ENCODE measurements at places on chromosomes 4 and X.

DNA sequence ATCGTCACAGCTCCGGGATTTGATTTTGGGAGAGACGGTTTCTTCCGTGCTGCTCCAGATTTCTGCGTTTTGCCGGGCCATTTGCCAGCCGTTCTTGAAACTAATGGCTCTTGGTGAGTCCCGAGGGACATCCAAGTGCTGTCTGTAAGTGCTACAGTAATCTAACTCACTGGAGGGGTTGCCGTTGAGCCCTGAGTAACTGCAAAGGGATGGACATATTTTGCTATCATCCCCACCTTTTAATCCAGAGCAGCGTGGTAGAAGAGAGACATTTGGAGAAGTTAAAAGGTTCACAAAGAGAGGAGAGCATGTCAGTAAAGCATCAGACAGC is 88.9 kb upstream of the PDLIM3 start:
- no peak for DNase-seq

GRCh38 chr4:86159216-86159615 is 200.6 kb downstream of the MAPK10 start:
- no peak for DNase-seq

GRCh38 chr4:24315056-24315455 is 269.3 kb downstream of the DHX15 start:
- DNase-seq = no peak

DNA sequence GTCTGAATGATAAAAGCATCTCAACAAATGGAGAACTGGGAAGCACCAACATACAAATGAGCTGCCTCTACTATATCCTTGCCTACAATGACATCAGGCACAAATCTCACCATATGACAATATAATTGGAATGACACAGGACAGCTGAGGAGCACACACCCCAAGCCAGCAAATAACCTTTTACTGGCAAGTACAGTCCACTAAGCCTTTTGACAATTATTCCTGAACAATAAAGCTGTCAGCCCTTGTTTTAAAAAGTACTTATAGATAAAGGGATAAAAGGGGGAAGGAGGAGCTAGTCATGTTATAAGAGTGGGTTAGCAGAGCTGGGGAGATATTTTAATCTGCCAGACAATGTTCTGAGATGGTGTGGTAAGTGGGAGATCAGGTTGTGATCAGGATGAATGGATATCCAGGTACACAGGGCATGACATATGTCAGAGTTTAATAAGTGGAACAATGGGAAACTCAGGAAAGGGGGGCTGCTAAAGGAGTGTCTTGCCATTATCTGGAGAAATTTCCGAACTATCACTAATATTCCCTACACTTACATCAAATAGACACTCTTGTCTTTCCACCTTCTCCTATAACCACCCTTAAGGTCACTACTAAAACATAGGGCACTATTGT is 127.6 kb downstream of the GPC3 start:
- no peak for DNase-seq

GRCh38 chr4:73725985-73726384 is 14.4 kb upstream of the CXCL8 start:
- DNase-seq = no peak

DNA sequence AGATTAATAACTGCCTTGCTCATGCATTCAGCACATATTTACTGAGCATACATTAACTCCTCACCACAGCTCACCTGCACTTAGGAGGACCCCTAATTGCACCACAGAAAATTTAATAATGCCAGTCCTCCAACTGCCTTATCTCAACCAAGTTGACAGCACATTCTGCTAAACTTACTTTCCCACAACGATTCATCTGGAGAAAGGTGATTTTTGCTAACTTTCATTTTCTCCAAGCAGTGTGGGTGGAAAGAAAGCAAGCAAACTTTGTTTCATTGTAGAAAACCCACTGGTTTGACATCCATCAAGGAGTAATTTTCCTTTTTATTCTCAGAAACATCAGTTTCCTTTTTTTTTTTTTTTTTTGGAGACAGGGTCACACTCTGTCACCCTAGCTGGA is 49.1 kb downstream of the RASGEF1B start:
- DNase-seq = no peak

- peak; percentile 68 for DNase-seq
These were observed 1176.7 kb downstream of the NLGN4X start for GRCh38 chrX:5051831-5052491.

DNA sequence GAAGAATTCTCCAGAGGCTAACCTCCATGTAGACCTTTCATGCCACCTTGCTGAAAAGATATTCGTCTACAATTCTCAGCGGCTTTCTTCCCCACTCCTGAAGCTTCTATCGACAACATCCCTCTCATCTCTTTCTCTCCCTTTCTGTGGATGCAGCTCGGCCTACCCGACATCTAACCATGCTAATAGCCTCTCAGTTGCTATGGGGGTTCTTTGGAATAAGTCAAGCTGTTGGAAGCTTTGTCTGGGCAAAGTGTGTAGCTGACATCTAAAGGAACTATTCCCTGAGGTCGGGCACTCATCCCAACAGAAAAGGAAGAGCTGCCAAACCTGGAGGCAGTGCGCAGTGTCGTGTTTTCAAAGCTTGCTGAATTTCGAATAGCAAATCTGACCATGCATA is 192.1 kb downstream of the RBMX2 start:
- DNase-seq = no peak

DNA sequence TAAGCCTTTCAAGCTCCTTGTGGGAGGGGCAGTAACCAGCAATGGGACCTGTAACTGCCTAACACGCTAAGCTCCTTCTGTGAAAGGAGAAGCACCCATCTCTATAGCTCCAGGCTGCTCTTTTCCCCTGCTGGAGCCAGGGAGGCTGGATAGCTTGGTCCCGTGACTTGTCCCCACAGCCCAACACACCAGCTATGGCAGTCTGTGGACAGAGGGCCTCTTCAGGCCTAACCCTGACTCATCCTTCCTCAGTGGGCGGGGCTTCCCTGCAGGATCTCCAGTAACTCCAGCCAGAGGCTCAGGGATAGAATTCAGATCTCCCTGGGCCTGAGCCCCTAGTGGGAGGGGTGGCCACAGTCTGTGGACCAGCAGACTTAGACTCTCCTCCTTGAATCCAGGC is 1290.1 kb downstream of the PCDH7 start:
- DNase-seq = no peak

DNA sequence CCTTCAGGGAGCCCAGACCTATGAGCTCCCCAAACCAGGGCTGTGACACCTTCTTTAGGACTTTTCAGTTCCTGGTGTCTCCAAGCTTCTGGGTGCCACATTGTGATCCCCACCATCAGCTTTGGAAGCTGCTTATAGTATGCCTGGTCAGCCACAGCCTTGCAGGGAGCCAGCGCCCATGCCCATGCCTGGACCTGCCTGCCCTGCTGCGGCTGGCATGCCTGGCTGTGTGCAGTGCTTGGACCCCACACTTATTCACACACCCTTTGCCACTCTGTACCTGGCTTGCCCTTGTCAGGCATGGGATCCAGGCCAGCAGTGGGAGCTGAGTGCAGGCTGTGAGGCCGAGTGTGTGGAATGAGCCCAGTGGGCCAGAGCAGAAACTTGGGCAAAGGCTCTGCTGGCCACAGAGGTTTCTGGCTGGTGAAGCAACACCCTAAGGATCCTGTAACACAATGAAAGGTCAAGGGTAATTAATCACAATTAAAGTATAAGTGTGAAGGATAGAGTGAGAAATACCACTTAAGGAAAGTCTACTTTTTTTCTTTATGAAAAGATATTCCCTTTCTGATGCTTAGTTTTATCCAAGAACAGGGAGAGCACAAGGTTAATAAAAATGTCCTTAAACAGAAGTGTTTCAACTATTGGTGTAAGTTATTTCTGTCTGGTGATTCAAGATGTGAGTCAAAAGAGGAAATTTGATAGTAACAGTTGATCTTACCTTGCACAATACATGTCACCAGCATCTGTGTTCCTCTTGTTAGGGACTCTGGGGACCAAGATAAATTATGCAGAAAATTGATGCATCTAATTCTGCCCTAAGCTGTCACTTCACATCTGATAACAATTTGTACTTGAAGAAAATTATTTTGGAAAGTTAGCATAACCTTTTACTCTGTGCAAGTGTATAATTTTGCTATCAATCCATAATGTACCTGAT is 161.8 kb downstream of the FAM47A start:
- DNase-seq = no peak

DNA sequence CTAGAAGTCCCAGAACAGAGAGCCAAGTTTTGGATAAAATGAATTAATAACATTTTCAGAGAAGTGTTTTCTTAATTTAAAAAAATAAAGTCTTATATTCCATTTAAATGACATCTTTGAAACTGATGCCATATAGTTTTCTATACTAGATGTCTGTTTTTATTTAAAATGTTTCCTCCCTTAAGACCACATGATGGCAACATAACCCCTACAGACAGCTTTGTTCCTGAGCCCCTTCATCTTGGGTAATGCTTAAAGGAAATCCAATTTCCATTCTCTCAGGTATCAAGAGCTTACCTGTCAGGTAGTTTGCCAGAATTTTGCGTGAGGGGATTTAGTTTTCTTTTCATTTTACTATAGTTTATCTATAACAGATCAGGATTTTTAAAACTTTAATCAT is 181.4 kb upstream of the UGT8 start:
- DNase-seq = no peak

DNA sequence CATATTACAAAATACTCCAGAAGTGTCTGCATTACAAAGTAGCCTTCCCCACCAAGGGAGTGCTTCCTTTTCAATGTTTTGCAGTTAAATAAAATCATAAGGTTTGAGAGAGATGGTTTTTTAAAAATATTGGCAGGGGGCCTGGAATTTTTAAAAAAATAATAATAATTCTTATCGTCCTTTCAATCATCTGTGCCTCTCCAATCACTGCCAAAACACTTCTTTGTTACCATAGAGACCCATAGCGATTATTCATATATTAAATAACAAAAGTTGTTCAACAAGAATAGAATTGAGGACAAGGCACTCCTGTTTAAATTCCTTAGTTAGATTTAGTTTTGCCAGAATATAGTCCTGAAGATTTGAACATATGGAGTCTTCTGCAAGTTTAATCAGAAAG is 203.1 kb downstream of the FAT4 start:
- DNase-seq = no peak

DNA sequence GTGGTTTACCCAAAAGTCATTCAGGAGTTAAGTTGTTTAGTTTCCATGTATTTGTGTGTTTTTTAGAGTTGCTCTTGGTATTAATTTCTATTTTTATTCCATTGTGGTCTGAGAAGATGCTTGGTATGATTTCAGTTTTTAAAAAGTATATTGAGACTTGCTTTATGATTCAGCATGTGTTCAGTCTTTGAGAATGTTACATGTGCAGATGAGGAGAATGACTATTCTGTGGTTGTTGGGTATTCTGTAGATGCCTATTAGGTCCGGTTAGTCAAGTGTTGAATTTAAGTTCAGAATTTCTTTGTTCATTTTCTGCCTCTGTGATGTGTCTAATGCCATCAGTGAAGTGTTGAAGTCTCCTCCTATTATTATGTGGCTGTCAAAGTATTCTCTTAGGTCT is 249.4 kb downstream of the ARHGAP10 start:
- no peak for DNase-seq

GRCh38 chrX:120310861-120311726 is at the start of gene TMEM255A:
TMEM255A (minus strand) TSS chrX:120311461; CDS start chrX:120311309, 152 bp downstream.
- DNase-seq = no peak

DNA sequence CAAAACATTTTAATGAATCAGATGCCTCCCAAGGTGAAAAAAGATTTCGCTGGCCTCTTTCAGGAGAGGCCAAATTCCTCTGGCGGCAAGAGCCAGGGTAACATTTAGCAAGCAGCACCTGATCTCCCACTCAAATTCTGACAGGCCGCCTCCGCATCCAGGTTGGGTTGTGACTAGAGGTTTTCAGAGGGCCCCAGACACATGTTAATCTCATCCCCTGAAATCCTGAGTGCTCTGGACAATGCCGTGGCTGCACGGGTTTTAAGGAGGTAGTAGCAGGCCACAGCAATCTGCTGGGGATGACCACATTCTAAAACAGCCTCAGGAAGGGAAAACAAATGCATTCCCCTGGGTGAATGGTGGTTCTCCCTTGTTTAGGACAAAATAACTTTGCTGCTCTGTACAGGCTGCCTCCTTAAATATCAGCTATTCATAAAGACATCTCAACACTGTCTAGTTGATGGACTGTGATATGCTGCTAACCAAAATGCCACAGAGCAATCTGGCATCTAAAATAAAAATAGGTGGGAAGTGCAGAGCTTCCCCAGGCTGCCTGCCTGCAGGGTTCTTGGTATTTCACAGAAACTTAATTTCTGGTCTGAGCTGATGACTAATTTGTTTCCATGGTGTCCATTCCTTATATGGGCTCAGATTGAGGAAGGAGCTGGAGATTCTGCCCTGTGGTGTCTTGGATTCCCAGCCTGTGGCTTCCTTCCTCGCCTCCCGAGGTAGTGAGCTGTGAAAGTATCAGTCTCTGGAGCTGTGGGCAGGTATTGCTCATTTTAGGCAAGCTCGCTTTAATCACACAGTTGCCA is 202.0 kb downstream of the DCLK2 start:
- peak; percentile 48 for DNase-seq

DNA sequence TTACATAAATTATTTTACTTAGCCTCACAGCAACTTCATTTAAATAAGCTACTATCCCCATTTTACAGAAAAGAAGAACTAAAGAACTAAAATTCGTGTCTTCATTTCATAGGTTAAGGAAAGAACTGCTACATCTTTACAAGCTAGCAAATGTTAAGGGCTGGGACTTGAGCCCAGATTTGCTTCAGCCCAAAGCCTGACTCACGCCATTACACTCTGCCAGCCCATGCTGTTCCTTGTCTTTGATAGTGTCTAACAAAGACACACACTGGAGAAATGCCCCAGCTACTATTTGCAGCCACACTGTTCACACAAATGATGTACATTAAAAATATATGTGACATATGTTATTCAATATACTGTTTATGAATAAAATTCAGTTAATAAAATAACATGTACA is 29.0 kb upstream of the ERVMER34-1 start:
- DNase-seq = no peak

GRCh38 chrX:132015875-132016274 is 7.2 kb upstream of the STK26 start:
- no peak for DNase-seq

- DNase-seq = no peak
These were observed 29.9 kb downstream of the DKK2 start for GRCh38 chr4:107006218-107006617.

GRCh38 chr4:106629268-106629625 is 260.7 kb upstream of the GIMD1 start:
- no peak for DNase-seq

GRCh38 chr4:3703677-3704521 is 62.3 kb upstream of the ADRA2C start:
- DNase-seq = no peak

GRCh38 chrX:24117258-24117657 is 32.3 kb upstream of the ZFX start:
- DNase-seq = no peak

- DNase-seq = peak; percentile 8
These were observed 23.4 kb upstream of the HTRA3 start for GRCh38 chr4:8245884-8246833.
